GM12878 (cell line): ENCODE measurements at places on chromosomes 1 and 21. TPM values are rescaled to one million over a fixed set of nuclear protein-coding genes. Genes with fewer than 3 reads are reported as not detected.
A peak's percentile ranks its signal among the peaks of the same experiment; 100 is the strongest.

- peak overlapping the region; percentile 27; the same call in 1 of the 2 replicates for H3K27ac ChIP-seq
- DNase-seq: no peak
- no peak overlapping the region for H3K4me3 ChIP-seq
- no peaks in the 10 kb centered on the region for H3K27me3 ChIP-seq
- no peaks in the 10 kb centered on the region for H3K36me3 ChIP-seq
These were observed 117.5 kb upstream of the HOOK1 start for GRCh38 chr1:59697150-59697800.

DNA sequence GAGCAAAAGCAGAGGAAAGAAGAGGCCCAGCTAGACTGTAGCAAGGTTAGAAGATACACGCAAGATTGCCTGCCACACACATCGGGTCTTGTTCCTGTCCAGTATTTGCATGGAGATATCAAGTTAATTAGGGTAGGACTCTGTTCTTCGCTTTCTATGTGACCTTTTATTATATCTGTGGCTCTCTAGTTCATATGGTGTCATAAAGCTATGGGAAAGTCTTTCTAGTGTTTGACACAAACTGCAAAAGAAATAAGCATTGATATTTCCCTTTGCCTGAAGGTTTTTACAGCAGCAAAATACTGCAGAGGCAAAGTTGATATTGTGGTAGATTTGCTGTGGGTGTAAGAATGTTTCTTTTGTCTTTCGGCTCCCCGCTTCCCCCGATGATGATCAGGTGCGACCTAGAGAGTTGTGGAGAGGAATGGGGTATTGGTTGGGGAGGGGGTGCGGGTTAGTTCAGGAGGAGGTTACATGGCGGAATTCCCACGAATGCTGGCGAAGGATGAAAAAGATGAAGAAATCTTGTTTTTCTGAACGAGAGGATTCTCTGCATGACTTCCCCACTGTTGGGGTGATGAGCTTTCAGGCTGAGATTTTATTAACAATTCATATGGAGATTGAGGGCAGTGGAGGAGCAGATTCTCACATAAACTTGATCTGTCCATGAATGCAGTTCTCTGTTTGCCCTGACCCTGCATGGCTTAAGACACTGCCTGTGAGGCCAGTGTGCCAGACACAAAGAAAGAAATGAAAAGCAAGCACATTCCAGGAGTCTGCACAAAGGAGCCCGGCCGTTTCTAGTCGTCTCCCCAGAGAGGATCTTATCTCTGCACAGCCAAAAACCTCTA is 550.2 kb downstream of the USP25 start:
- H3K36me3 ChIP-seq: no peaks in the 10 kb centered on the region
- no peak overlapping the region for H3K27ac ChIP-seq
- no peak for DNase-seq
- H3K4me3 ChIP-seq: no peak overlapping the region
- H3K27me3 ChIP-seq: no peaks in the 10 kb centered on the region

SRSF11 gene
- polyA plus RNA-seq: 208 and 219 TPM in 2 replicates

- no peak overlapping the region for H3K27ac ChIP-seq
- H3K4me3 ChIP-seq: no peak overlapping the region
- DNase-seq: no peak
- peaks cover 14% of the 10 kb centered on the region for H3K4me1 ChIP-seq
- no peaks in the 10 kb centered on the region for H3K27me3 ChIP-seq
- no peaks in the 10 kb centered on the region for H3K36me3 ChIP-seq
These were observed 156.5 kb downstream of the EIF4G3 start for GRCh38 chr1:21020151-21020550.

DNA sequence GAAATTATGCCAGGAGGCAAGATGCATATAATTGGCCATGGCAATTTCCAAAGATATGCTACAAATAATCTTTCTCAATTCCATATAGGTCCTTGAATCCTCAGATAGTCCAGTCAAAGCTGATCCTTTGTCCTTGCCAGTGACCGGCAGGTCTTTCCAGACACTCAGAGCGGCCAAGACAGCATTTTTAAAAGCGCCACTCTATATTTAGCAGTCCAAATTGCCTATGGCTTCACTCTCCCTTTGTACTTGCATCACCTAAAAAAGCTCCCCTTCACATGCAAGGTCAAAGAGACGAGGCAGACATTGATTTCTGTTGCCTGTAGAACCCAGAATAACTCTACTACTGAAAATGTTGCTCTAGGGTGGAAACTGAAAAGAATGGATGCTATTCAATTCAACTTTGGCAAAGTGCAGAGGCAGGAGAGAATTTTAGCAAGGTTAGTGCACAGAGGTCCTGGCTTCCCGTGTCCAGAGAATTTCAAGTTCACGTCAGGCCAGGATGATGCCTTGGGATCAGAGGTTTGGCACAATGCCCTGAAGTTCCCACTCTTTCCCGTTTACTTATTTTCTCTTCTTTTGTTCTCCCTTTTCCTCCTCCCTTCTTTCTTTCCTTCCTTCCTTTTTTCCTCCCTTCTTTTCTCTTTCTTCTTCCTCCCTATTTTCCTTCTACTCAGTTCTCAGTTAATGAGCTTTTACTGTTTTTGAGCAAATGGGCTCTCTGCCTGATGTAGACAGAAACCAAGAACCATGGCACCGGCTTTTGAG is 108.5 kb downstream of the KCNK1 start:
- DNase-seq: no peak
- no peak overlapping the region for H3K4me3 ChIP-seq
- no peaks in the 10 kb centered on the region for H3K36me3 ChIP-seq

GRCh38 chr1:236762410-236762809 is 32.7 kb upstream of the MTR start:
- H3K27me3 ChIP-seq: no peaks in the 10 kb centered on the region
- H3K36me3 ChIP-seq: no peaks in the 10 kb centered on the region
- DNase-seq: no peak
- H3K4me3 ChIP-seq: no peak overlapping the region
- no peak overlapping the region for H3K27ac ChIP-seq
- no peaks in the 10 kb centered on the region for H3K4me1 ChIP-seq

ZNF692 gene
- polyA plus RNA-seq: 34.9 and 41.6 TPM in 2 replicates

DNA sequence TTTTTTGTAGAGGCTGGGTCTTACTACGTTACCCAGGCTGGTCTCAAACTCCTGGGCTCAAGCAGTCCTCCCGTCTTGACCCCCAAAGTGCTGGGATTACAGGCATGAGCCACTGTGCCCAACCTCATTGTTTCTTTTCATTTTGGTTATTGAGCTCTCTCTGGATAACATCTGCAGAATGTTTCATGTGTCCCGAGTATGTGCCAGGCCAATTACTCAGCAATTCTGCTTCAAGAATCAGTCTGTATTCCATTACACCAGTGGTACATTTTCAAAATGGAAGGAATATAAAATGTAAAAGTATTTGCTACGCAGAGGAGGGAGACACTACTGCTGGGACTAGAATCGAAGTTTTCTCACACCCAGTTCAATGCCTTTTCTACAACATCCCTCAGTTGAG is 1.7 kb upstream of the ELOA start:
- no peaks in the 10 kb centered on the region for H3K27me3 ChIP-seq
- peaks cover 31% of the 10 kb centered on the region for H3K4me1 ChIP-seq
- no peak for DNase-seq

CITED4 gene
- polyA plus RNA-seq: not detected in 2 replicates

DNA sequence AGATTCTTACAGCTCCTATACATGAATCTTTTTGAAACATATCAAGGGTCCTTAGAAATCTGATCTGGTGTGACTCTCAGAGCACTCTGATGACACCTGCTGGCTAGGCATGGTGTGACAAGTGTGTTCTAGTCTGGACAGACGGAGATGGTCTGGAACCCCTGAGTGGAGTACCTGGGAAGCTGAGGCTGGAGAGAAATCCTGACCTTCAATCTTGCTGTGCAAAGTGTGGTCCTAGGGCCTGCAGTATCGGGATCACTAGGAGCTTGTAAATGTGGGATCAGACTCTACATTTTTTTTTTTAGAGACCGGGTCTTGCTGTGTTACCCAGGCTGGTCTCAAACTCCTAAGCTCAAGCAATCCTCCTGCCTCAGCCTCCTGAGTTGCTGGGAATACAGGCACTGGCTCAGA is 78.6 kb upstream of the SOD1 start:
- H3K36me3 ChIP-seq: no peaks in the 10 kb centered on the region
- no peak overlapping the region for H3K4me3 ChIP-seq
- DNase-seq: peak; percentile 26
- H3K27ac ChIP-seq: no peak overlapping the region
- no peaks in the 10 kb centered on the region for H3K27me3 ChIP-seq

DNA sequence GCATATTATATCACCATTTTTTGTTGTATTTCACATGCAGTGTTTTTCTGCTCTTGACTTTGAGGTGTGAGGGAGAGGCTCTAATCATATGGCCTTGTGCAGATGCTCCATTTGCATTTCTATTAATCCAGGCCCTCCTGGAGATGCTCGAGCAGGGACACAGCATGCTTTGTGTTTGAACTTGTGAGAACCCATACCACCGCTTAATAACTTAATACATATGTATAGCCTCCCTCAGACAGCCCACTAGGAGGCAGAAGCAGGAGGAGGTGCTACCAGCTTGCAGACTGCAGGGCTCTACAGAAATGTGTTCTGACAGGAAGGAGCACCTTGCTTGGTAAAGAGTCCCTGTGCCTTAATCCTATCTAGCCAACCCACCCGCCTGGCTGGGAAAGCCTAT is 155.2 kb downstream of the BARHL2 start:
- H3K36me3 ChIP-seq: no peaks in the 10 kb centered on the region
- no peak for DNase-seq
- H3K4me3 ChIP-seq: no peak overlapping the region
- no peaks in the 10 kb centered on the region for H3K4me1 ChIP-seq
- no peaks in the 10 kb centered on the region for H3K27me3 ChIP-seq
- no peak overlapping the region for H3K27ac ChIP-seq

DNA sequence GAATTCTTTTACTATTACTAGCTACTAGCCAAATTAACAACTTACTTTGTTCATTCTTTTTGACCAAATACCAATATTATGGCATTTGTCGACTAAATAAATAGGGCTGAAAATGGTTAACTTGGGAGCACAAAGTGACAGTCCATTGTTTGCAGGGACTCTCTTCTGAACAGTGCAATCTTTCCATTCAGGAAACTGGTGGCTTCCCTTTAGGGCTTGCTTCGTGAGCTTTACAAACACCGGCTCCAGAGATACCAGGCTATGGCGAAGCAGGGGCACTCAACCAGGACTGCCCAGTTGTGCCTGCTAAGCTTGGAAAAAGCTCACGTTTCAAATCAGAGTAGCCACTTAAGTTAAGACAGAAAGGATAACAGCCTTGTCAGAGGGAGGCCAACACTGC is 12.3 kb downstream of the RAB42 start:
- no peak overlapping the region for H3K4me3 ChIP-seq
- no peak for DNase-seq
- no peaks in the 10 kb centered on the region for H3K27me3 ChIP-seq
- peaks cover 13% of the 10 kb centered on the region for H3K4me1 ChIP-seq
- H3K27ac ChIP-seq: no peak overlapping the region

DNA sequence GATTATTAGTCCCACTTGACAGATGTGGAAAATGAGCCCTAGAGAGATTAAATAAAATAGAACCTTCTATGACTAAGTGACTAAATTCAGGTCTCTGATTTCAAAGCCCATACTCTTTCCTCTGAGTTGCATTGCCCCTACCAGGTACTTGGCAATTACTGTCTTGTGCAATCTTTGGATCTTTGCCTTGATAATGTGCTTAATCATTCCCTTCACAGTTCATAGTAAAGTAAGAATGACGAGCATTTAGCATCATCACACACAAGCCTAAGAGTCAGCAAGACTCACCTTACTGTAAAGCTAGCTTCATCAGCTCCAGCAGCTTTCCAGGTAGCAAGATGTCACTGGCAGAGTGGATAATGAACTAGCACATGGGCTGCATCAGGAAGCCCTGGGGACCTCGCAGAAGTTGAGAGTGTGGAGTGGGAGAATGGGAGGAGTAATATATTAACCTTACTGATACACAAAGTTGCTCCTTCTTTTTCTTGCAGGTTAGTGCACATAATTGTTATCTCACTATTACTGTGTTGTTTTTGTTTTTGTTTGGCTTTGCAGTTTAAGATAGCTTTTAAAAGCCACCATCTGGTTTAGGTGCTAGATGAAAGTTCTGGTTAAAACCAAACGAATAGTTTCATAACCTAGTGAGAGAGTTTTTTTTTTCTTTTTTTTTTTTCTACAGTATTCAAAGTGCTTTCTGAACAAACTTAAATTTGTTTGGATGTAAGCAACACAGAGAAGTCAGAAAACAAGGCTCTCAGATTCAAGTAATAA is 71.8 kb downstream of the PBX1 start:
- H3K27ac ChIP-seq: no peak overlapping the region
- no peak for DNase-seq
- H3K27me3 ChIP-seq: no peaks in the 10 kb centered on the region
- no peak overlapping the region for H3K4me3 ChIP-seq

PLA2G2C gene
- not detected in 2 replicates for polyA plus RNA-seq

GRCh38 chr1:164605254-164606091 is 46.5 kb downstream of the PBX1 start:
- DNase-seq: no peak
- no peak overlapping the region for H3K4me3 ChIP-seq
- H3K36me3 ChIP-seq: no peaks in the 10 kb centered on the region
- H3K27ac ChIP-seq: no peak overlapping the region
- no peaks in the 10 kb centered on the region for H3K4me1 ChIP-seq
- H3K27me3 ChIP-seq: no peaks in the 10 kb centered on the region

DNA sequence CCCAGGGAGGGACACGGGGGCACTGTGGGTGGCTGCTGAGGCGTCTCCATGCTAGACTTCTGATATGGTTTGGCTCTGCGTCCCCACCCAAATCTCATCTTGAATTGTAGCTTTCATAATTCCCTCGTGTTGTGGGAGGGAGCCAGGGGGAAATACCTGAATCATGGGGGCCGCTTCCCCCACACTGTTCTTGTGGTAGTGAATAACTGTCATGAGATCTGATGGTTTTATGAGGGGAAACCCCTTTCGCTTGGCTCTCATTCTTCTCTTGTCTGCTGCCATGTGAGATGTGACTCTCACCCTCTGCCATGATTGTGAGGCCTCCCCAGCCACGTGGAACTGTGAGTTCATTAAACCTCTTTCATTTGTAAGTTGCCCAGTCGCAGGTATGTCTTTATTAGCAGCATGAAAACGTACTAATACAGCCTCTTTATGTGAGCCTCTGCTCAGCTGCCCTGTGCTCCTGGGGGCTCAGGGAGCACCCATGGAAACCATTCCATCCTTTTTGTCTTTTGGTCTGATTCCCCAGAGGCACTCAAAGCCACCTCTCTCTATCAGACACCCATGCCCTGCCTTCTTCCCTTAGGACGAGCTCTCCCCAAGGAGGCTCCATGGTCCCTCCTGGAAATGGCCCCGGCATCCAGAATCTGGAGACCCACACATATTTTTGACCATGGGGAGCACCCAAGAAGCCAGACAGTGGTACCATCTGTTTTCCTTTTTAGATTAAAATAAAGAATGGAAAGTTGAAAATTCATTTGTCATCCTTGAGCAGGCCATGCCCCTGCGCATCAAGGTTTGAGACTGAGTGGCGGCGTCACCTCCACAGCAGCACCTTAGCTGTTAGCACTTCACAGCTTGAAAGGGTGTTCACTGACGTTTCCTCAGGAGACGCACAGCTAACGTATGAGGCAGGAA is 65.9 kb upstream of the FAM20B start:
- H3K4me1 ChIP-seq: no peaks in the 10 kb centered on the region
- no peak overlapping the region for H3K4me3 ChIP-seq
- no peak overlapping the region for H3K27ac ChIP-seq
- no peak for DNase-seq
- H3K27me3 ChIP-seq: no peaks in the 10 kb centered on the region

KRTAP21-2 gene
- polyA plus RNA-seq: not detected in 2 replicates

OLFML3 gene
- polyA plus RNA-seq: 0.14 TPM in 1 of 2 replicates, not detected in the other
